ENCODE measurements at places on chromosomes 2 and 18. TPM values are rescaled to one million over a fixed set of nuclear protein-coding genes. Genes with fewer than 3 reads are reported as not detected.

The EVX2 gene
- polyA plus RNA-seq, result not detected

The PLEKHM3 gene
- 8.1 TPM for polyA plus RNA-seq

- DNase-seq, result no peak
Measured at GRCh38 chr2:144715992-144716391, 196.1 kb upstream of the ZEB2 start.

GRCh38 chr2:29014811-29015421 lies 33.8 kb downstream of the TOGARAM2 start:
- DNase-seq, result no peak

GRCh38 chr2:186734957-186735734 lies 41.3 kb downstream of the FAM171B start:
- no peak for DNase-seq

GRCh38 chr2:26754972-26755670 lies 9.0 kb upstream of the SLC35F6 start:
- DNase-seq, result no peak

Measured in muscle of arm (tissue), 14 donors.